Activated CD4-positive, alpha-beta T cell treated with anti-CD3 and anti-CD28 coated beads, Interleukin-2, amount 50 U/mL, for 24 hours (primary cell): ENCODE measurements at places on chromosomes 13 and 19.
A peak's percentile ranks its signal among the peaks of the same experiment; 100 is the strongest.

GRCh38 chr13:36405151-36405550, 27.1 kb upstream of the CCNA1 start:
- DNase-seq: no peak

DNA sequence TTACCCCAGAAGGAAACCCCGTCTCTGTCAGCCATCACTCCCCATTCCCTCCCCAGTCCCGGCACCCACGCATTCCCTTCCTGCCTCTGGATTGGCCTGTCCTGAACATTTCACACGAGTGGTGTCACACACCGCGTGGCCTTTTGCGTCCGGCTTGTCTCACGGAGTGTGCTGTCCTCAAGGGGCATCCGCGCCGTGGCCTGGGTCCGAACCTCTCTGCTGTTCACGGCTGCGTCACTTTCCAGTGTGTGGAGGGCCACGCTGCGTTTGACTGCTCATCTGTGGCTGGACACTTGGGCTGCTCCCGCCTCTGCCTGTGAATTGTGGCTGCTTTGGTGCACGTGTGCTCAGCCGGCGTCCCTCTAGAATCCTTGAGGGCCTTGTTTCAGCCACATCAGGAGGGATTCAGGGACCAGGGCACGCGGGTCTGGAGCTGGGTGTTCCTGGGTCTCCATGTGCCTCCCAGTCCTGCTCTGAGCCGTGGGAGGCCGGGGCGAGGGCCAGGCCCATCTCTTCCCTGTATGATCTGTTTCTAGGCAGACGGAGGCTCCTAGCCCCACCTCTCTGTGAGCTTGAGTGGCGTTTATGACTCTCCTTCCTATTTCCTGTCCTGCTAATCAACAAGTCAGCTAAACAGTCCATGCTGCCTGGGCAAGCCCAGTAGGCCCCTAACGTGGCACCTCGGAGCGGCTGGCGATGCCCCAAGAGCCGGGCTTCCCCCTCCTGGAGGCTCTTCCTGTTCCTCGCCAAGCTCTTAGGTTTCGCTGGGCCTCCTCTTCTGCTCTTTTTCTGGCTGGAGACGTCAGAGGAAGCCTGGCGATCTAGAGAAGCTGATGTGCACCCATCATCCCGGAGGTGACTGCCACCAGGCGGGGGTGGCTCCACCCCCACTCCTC, 8.1 kb downstream of the STK11 start:
- DNase-seq: no peak

DNA sequence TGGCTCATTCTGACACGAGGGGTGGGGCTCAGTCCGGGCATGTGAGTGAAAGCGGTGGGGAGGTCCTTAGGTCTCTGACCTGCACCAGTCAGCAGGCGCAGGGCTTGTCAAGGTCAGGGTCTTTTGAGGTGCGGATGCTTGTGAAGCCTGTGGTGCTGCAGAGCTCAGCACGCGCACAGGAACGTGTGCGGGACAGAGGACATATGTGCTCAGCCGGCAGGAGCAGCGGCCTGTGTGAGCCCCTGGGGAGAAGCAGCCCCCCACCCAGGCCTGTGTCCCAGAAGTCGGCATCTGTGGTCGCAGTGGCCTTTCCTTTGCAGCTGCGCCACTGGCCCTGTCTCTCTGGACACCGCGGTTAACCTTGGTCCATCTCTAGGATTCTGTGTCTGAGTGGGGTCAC, 30.9 kb downstream of the ATP4B start:
- no peak for DNase-seq

- DNase-seq: no peak
Measured at GRCh38 chr19:13099073-13099999, 3.3 kb downstream of the LYL1 start.

GRCh38 chr19:43641333-43641732, 1.7 kb upstream of the CADM4 start:
- no peak for DNase-seq

DNA sequence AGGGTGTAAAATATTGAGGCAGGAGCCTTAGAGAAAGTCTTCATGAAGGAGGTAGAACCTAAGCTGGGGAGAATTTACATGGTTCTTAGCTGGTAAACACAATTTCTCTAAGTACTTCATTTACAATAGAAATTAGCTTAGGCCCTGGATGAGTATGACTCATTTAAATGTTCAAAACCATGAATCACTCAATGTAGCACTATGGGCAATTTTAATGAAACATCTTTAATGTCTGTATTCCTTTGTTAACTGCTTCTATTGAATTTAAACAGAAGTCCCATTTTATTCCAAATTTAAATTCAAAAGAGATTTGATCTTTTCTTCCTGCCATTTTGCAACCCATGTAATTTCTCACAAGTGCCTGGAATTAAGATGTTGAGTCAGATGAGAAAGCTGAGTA, 252.1 kb downstream of the RFC3 start:
- DNase-seq: no peak

DNA sequence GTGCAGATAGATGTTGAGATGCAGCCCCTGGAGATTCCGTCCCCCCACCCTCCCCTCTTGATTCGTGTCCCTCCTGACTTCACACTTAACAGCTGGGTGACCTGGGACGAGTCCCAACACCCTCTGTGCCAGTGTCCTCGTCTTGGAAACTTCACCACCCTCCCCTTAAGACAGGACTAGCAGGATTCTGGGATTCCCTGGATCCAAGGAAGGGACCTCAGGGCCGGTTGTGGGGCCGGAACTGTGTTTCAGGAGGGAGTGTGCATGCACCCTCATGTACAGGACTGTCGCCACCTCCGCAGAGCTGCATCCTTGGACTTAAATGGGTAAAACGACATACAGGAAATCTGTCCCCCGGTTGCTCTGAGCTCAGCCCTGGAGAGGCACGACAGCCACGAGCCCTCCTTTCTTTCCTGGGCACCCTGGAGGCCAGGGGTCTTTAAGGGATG, 990 bp downstream of the MYO9B start:
- DNase-seq: no peak

GRCh38 chr13:60012488-60012887, 151.2 kb downstream of the DIAPH3 start:
- DNase-seq: no peak

DNA sequence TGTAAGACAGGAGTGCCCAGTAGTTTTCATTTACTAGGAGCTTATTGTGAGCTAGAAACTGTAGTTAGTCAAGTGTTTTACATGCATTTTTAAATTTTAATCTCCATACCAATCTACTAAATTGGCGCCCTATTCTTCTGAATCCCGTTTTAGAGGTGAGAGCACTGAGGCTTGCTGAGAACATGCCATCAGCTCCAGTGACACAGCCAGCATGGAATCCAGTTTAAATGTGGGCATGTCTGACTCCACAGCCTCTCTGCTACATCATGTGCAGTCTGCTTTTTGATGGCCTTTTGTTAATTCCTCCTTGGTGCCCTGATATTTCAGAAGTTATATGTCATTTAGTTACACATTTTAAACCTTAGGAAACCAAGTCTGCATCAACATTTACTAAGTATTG, 325.4 kb downstream of the DLEU7 start:
- DNase-seq: no peak

- DNase-seq: peak; percentile 80
Measured at GRCh38 chr19:48255376-48256303, at the start of gene CARD8. TSS of gene CARD8 (minus strand) at chr19:48255912. CDS start at chr19:48241020, 14,892 bp downstream.

DNA sequence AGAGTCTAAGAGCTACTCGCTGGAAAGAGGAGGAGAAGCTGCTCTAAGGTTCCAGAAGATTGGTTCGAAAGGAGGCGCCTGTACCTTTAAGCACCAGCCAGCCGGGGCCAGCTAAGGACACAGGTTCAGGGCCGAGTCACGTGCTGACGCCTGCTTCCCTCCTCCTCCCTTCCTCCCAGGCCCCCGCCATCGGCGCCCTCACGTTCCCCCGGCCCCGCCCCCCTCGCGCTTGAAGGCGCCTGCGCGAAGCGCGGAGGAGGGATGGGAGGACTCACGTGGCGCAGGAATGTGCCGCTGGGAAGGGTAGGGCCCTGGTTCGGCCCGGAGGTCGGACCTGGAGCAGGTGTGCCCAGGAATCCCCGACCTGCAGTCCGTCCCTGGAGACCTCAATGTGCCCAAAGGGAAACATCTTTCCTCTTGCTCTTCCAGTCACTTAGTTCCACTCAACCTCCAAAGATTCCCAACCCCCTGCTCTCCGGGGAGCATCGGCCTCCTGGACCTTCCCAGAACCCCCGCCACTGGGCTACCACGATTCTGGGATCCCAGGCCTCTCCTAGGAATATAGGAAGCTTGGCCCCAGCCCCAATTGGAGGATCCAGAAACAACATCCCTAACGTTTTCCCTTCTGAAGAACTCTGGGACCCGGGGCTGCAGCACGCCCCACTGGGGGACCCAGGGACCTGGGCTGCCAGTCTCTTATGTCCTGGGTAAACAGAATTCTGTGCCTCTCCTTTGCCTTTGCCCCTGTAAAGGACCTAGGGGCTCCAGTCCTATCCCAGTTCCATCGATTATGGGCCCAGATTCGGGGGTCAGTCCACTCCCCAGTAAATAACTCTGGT, 2.5 kb downstream of the DBP start:
- peak; percentile 82 for DNase-seq

- DNase-seq: no peak
Measured at GRCh38 chr13:51230477-51231105, 8.4 kb downstream of the FAM124A start.

- DNase-seq: no peak
Measured at GRCh38 chr19:17567940-17568339, 12.5 kb downstream of the COLGALT1 start.

- DNase-seq: no peak
Measured at GRCh38 chr13:91369441-91369831, 21.9 kb downstream of the MIR17HG start.

GRCh38 chr13:46022481-46022880, 30.1 kb downstream of the ZC3H13 start:
- DNase-seq: no peak
